ENCODE measurements at places on chromosomes 7 and 10. TPM values are rescaled to one million over a fixed set of nuclear protein-coding genes. Genes with fewer than 3 reads are reported as not detected.
A peak's percentile ranks its signal among the peaks of the same experiment; 100 is the strongest.

The TRIM50 gene
- total RNA-seq, result not detected

The BLNK gene
- not detected for total RNA-seq

DNA sequence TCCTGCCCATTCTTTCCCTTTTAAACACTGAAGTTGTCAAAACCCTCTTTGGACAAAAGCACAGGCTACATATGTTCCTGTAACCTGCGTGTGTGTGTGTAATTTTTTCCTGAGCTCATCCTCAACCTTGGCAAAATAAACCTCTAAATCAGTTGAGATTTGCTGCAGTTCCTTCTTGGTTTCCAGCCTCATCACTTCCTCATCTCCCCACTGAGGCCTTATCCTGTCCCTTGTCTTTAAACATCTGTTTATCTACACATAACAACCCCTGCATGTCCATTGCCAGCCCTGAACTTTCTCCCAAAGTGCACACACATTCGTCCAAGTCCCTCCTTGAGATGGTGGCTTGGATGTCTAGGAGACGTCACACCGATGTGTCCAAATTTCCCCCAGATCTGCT, 35.5 kb downstream of the LYZL2 start:
- H3K27me3 ChIP-seq, result peaks cover 9% of the 10 kb centered on the region
- DNase-seq, result no peak
- no peak overlapping the region for H3K4me3 ChIP-seq
- no peaks in the 10 kb centered on the region for H3K36me3 ChIP-seq

DNA sequence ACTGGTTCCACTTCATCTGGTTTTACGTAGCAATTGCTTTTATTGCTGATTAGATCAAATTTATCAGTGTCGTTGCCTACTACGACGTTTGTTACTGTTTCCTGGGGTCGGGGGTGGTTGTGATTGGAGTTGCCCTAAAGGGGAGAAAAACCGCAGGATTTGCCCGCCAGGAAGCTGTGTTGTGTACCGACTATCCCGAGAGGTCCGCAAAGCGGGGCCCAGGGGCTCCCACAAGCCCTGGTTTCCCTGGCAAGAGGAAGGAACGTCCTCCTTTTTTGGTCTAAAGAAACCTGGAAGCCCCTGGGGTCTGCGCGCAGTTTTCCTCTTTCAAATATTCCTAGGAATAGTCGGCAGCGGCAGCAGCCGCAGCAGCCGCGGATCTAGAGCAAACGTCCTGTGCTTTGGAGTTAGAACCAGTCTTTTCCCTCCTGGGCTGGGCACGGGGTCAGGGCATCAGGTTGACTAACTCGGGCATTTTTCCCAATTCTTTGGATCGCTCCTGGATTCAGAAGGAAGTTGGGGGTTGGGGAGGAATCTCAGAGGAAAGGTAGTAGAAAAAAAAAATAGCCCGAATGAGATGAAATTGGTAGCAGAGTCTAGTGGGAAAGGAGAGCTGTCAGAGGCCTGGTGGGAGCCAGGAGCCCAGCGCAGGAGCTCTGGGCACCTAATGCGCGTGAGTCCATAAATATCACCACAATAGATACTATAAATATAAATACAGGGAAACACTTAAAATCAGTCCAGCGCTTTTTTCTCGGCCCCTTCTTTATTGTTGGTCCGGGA, 4.6 kb downstream of the VAX1 start:
- peak; percentile 34 for DNase-seq
- H3K36me3 ChIP-seq, result no peaks in the 10 kb centered on the region
- no peak overlapping the region for H3K27ac ChIP-seq
- peak overlapping the region; percentile 69 for H3K4me3 ChIP-seq

DNA sequence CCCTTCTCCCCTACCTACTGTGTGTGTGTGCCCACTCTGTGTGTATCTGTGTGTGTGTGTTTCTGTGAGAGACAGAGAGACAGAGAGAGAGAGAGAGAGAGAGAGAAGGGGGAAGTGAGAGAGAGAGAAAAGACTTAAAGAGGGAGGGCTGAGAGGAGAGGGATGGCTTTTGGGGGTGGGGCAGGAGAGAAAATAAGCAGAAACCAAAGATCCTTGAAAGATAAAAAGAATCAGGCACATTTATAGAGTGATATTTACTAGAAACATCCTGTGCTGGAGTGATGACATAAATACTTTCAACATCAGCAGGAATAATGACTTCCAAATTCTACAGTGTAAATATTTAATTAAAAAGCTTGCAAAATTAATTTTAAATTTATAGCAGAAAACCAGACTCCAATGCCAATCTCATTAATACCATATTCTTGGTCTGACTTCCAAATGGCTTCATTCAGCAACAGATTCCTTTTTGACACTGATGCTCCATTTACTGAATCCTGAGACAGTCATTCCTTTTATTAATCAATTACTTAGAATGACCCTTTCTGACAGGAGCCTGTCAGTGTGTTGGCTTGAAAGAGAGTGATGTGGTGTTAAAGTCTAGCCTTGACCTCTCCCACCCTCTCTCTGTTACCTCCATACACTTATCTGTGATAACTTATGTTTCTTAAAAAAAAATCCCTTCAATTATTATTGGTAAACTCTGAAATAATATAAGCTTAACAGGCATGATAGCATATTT, 41.7 kb upstream of the WNT2 start:
- H3K4me1 ChIP-seq, result no peaks in the 10 kb centered on the region
- H3K4me3 ChIP-seq, result no peak overlapping the region
- no peak overlapping the region for H3K27ac ChIP-seq
- no peaks in the 10 kb centered on the region for H3K36me3 ChIP-seq

GRCh38 chr10:18159557-18159956, 19.3 kb downstream of the CACNB2 start:
- H3K4me1 ChIP-seq, result no peaks in the 10 kb centered on the region
- no peak for DNase-seq
- H3K27me3 ChIP-seq, result no peaks in the 10 kb centered on the region
- H3K27ac ChIP-seq, result no peak overlapping the region

DNA sequence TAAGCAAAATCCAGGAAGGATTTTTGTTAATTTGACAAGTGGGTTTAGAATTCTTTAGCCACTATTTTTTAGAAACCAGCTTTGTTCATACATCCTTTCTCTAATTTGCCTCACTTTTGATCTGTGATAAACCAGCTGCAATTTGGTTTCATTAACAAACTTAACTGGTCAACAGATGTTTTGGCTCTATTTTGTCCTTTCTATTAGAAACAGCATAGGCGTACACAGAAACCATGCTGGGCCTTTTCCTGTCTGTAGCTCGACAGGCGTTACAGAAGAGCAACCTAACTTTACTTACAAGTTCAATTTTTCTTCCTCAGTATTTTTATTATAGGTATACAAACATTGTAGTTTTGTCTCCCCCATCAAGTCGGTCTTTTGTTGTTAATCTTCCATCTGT, 28.2 kb downstream of the KAT6B start:
- DNase-seq, result no peak
- H3K36me3 ChIP-seq, result peaks cover 9% of the 10 kb centered on the region
- H3K4me1 ChIP-seq, result peaks cover 4% of the 10 kb centered on the region
- peak overlapping the region; percentile 30 for H3K27ac ChIP-seq

- DNase-seq, result no peak
- no peaks in the 10 kb centered on the region for H3K4me1 ChIP-seq
- H3K27me3 ChIP-seq, result no peaks in the 10 kb centered on the region
- no peak overlapping the region for H3K4me3 ChIP-seq
These were observed 74.8 kb downstream of the MDH2 start for GRCh38 chr7:76122516-76123239.

DNA sequence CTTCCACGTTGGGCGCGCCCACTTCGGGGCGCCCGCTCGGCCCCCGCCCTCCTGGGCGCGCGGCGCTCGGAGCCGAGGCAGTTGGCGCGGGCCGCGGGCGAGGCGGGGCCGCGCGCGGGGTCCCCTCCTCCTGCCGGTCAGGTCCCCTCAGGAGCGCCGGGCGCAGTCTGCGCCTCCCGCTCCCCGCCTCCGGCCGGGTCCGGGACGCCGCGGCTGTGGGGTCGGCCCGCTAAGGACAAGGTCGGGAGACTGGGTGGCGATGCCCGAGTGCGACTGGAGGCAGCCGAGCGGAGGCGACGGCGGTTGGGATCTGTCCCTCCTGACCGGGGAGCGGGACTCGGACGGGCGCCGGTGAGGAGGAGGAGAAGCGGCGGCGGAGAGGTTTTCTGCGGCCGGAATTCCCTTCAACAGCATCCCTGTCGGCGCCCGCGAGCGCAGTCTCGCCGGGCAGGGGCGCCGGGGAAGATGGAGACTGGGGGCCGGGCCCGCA, at the start of gene ATRNL1:
ATRNL1 (plus strand) TSS at position 80 of the 490 bp plus-strand sequence; CDS start at position 466, 386 bp downstream.
- H3K4me1 ChIP-seq, result peaks cover 3% of the 10 kb centered on the region
- H3K27ac ChIP-seq, result no peak within 1 kb of the TSS
- H3K4me3 ChIP-seq, result peak within 1 kb of the TSS; percentile 92
- DNase-seq, result no peak

DNA sequence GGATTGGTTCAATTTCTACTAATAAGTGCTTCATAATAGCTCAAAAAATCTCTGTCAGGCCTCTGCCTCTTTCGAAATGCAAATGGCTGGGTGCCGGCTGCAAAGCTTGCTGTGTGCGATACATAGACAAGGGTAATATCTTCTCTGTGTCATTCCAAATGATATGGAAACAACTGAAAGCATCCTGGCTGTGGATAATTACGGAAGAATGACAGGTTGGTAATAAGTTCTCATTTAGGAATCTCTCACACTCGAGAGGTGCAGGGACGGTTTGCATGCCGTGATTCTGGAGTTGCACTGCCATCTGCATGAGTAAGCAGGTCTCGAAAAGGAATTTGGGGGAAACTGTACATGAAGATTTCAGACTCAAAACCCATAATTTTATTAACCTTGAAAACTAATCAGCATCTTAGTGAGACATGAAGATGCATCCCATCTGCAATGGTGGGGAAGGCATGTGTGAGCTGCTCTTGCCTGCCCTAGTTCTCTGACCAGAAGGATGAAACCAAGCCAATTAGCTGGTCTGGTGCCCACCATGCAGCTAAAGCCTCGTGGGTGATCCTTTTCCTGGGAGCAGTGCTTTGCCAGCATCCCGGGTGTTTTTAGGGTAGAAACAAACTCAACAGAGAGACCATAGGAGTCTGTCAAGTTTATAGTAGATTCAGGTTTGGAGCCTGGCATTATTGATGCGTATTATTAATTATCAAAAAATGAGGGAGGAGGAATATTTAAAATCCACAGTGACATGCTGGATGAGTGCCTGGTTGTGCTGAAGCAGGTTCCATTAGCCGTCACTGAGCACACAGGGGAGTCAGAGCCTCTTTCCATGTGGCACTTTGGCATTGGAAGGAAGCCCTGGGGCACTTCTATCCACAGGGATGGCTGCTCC, 503.6 kb upstream of the MGMT start:
- no peaks in the 10 kb centered on the region for H3K27me3 ChIP-seq
- H3K36me3 ChIP-seq, result no peaks in the 10 kb centered on the region
- no peak overlapping the region for H3K4me3 ChIP-seq
- no peaks in the 10 kb centered on the region for H3K4me1 ChIP-seq
- no peak overlapping the region for H3K27ac ChIP-seq
